ENCODE measurements at places on chromosomes 13 and 19.

GRCh38 chr19:14510311-14511228 is 7.6 kb downstream of the DNAJB1 start:
- H3K27ac ChIP-seq = no peak overlapping the region
- H3K36me3 ChIP-seq = peaks cover 14% of the 10 kb centered on the region
- peaks cover 14% of the 10 kb centered on the region for H3K4me1 ChIP-seq
- DNase-seq = no peak

GRCh38 chr13:27170516-27171243 is 931 bp downstream of the USP12 start:
- H3K36me3 ChIP-seq = no peaks in the 10 kb centered on the region
- H3K4me3 ChIP-seq = peak overlapping the region; percentile 75
- H3K27ac ChIP-seq = peak overlapping the region; percentile 78
- DNase-seq = no peak

DNA sequence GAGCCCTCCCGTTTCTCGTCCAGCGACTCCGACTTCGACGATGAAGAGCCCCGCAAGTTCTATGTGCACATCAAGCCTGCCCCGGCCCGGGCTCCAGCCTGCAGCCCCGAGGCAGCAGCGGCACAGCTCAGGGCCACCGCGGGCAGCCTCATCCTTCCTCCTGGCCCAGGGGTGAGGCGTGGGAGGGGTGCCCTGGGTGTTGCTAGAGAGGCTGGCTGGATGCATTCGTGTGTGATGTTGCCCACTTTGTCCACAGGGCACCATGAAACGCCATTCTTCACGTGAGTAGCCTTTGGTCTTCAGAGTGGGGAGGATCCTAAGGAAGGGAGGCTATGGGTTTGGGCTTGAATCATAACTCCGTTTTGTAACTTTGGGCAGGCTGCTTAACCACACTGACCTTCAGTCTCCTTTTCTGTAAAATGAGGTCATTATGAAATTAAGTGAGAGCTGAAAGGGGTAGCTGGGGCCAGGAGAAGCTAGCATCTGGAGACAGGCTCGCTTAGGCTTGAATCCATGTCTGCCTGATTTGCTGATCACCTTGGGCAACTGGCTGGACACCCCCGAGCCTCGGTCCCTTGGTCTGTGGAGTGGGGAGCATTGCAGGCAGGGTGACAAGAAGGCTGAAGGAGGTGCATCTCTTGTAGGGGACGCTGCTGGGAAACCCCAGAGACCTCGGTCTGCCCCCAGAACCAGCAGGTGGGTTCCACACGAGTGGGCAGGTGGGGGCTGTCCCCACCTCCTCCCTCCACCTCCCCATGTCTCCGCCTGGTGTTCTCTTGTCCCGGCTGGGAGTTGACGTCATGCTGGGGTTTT is 18.7 kb upstream of the B3GNT3 start:
- DNase-seq = no peak
- H3K27ac ChIP-seq = no peak overlapping the region
- H3K27me3 ChIP-seq = no peaks in the 10 kb centered on the region
- no peak overlapping the region for H3K4me3 ChIP-seq
- no peaks in the 10 kb centered on the region for H3K4me1 ChIP-seq

DNA sequence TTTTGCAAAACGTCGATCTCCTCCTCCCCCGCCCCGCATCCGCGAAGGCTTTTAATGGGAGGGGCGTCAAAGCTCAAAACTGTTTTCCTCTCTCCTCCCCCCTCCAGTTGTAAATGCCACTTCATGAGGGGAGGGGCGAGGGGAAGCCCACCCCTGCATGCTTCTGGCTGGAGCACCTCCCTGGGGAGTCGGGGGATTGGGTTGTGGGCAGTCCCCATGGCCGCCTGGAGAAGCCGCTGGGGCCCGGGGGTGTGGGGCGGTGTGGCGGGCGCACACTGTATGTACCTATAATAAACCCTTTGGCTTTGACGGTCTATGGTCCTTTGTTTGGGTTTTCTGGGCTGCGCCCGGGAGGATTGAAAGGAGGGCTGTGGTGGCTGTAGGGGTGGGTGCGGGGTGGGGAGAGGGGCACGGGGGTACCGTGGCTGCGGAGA is 505 bp upstream of the SHKBP1 start:
- H3K4me1 ChIP-seq = peaks cover 4% of the 10 kb centered on the region
- H3K4me3 ChIP-seq = peak overlapping the region; percentile 77
- H3K36me3 ChIP-seq = peaks cover 17% of the 10 kb centered on the region
- no peak for DNase-seq
- no peak overlapping the region for H3K27ac ChIP-seq
- H3K27me3 ChIP-seq = no peaks in the 10 kb centered on the region

- H3K4me3 ChIP-seq = no peak within 1 kb of the TSS
- peaks cover 11% of the 10 kb centered on the region for H3K27me3 ChIP-seq
- H3K27ac ChIP-seq = no peak within 1 kb of the TSS
- H3K4me1 ChIP-seq = no peaks in the 10 kb centered on the region
Measured at GRCh38 chr13:33016414-33017322, at the start of gene KL. Gene KL (plus strand): TSS chr13:33016423. CDS start chr13:33016441, 18 bp downstream.

DNA sequence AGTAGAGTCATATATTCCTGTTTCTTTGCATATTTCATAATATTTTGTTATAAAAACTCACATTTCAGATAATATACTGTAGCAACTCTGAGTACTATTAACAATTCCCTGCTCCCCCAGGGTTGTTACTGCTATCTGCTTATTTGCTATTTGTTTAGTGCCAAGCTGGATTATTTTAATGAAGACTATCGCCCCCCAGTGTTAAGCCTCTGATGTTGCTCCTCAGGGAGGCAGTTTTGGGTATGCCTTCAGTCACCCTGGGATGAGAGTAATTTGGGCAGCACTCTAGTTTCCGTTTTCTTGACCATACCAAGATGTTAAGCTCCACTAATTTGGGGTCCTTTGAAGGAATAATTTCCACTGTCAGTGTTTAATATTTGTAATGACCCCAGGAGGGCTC is 46.0 kb downstream of the MICU2 start:
- no peaks in the 10 kb centered on the region for H3K4me1 ChIP-seq
- DNase-seq = peak; percentile 9
- H3K36me3 ChIP-seq = 0 out of 2 replicates have a peak, but pooled peaks cover 6% of the 10 kb centered on the region
- H3K27ac ChIP-seq = no peak overlapping the region
- no peak overlapping the region for H3K4me3 ChIP-seq
- H3K27me3 ChIP-seq = no peaks in the 10 kb centered on the region

- no peaks in the 10 kb centered on the region for H3K36me3 ChIP-seq
- H3K27me3 ChIP-seq = no peaks in the 10 kb centered on the region
- H3K27ac ChIP-seq = no peak overlapping the region
- DNase-seq = no peak
Measured at GRCh38 chr13:20505405-20506366, 20.0 kb downstream of the CRYL1 start.

DNA sequence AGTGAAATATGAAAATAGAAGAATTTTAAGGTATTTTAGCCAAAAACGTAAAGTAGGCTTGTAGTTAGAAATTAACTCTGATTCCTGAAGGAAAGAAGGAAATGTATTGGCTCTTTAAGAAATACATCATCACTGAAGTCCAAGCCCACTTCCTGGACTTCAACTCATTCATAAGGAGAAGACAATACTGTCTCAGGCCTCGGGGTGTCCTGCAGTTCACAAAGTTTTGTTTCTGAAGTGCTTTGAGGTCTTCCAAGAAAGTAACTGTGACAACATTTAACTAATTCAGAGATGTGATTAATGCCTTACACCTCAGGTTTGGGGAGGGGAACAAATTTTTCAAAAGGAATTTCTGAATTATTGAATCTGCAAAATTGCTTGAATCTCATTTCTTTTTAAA is 65.8 kb upstream of the STARD13 start:
- H3K27ac ChIP-seq = peak overlapping the region; percentile 72
- no peak for DNase-seq
- no peaks in the 10 kb centered on the region for H3K27me3 ChIP-seq

GRCh38 chr19:41940731-41941409 is 12.6 kb upstream of the ERFL start:
- no peak overlapping the region for H3K27ac ChIP-seq
- no peaks in the 10 kb centered on the region for H3K36me3 ChIP-seq
- H3K4me1 ChIP-seq = no peaks in the 10 kb centered on the region
- H3K27me3 ChIP-seq = no peaks in the 10 kb centered on the region
- peak; percentile 69 for DNase-seq

Data from SK-N-SH (cell line).